ENCODE measurements at places on chromosomes 2 and 18.

- no peak for DNase-seq
Measured at GRCh38 chr2:228768818-228769217, 502.3 kb downstream of the PID1 start.

- no peak for DNase-seq
Measured at GRCh38 chr2:72887032-72887739, at the start of gene SPR. Gene SPR, plus strand, starts transcription at chr2:72887408. Its CDS starts 25 bp downstream, at chr2:72887433.

DNA sequence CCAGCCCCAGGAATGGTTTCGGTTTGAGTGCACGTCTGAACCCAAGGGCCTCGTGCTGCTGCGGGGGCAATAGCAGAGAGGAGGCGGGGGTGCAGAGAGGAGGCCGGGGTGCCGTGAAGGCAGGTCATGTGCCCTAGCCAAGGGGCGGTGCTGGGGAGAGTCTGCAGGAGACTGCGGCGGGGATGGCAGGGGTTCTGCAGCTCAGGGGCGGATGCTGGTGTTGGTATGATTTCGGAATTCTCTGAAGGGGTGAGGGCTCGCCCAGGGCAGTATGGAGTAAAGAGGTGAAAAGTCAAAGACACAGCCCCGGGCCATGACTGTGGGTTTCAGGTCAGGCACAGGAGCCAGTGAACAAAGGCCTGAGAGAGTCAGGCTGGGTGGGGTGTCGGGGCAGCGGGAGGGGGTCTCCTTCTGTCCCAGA, 186.5 kb upstream of the HDAC4 start:
- no peak for DNase-seq

DNA sequence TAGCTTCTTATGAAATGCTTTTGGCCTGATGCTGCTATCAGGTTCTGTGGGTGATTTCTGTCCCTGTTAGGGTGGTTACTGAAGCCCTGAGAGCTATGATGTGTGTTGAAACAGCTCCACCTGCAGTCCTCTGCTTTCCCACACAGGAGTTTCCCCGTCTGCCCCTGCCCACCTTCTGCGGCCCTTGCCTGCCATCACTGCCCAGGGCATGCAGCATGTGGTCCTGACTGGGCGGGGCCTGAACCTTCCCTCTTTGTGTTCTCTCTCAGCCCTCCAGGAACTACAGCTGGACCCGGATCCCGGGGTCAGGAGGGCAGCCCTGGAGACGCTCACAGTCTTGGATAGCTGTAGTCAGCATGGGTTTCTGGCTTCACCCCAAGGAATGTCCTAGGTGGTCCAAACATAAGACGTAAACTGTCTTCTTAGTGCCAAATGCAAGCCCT, 21.4 kb downstream of the HJURP start:
- no peak for DNase-seq

DNA sequence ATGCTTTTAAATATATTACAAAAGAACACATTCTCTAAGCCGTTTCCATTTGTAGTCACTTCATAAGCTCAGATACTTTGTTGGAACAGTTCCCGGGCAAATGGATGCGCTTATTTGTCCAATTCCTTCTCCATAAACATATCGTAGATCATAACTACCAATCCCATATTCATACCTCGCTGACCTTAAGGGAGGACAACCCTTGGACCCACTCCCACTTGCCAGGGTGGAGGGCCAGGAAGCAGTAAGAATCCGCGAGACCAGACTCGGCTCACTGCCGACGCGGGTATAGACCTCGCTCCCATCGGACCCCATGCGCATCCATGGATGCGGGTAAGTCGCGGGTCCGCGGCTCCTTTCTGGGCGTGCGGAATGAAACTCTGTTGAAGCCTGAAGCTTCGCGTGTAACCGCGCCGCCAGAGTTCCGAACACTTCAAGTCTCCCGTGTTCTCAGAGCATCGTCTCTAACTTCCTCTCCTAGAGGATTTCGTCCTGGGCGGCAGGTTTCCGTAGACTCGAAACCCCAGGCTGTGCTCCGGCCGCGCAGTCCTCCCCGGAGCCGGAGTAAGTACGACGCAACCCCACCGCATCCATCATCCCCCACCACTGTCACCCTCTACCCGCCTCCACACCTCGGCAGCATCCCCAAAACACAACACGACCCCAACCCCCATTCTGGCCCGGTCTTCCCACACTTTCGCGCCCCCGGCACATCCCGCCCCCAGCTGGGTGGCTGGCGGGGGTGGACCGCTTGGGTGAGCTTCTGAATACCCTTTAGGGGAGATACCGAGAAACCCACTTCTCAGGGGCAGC, 1.1 kb downstream of the DSC3 start:
- DNase-seq: no peak

DNA sequence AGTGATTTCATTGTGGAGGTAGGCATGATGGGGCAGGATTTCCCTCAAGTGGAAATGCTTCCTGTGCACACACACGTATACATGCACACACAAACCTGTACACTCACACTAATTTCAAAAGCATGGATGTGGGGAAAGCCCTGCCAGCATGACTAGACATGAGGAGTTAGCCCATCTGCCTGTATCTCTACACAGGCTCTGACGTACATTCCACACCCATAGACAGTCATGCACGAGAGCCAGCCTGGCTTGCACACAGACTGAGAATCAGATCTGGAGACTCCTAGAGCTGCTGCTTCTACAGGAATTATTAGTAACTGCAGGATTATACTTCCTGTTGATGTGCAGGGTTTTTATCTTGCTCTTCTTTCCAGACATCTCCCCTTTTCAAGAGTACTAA, 27.3 kb upstream of the NFU1 start:
- DNase-seq: no peak

DNA sequence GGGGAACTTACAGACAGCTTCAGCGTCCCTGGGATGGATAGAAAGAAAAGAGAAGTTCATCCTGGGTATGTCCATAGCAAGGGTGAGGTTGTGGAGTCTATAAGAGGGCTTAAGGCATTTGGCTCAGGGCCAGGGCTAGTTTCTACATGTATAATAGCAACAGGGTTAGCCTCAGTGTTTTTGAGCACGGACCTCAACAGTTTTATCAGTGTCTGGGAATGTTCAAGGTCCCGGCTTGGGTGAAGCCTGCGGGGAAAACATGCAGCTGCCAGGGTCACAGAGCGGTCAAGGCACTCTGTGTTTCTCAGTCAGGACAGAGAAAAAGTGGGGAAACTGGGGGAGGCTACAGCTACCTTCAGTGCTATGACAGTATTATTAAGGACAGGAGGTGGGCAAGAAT, 427.7 kb upstream of the HS6ST1 start:
- no peak for DNase-seq

DNA sequence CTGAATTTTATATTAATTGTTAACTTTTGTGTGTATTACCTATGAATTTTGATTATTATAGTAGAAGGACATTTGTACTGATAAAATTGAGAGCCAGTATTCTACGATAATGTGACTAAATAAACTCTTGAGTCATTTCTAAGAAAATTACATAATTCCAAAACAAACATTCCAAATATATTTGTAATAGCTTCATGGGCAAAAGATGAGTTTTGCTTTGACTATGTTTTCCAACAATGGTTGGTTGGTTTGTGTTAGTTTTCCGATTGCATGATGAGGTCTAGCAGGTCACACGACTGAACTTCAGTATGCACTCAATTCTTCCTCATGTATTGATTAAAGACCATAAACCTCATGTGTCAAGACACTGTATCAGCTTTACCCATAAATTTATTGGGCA, 71.7 kb upstream of the WDR75 start:
- DNase-seq: no peak

GRCh38 chr2:237766340-237766739, 32.2 kb upstream of the RBM44 start:
- DNase-seq: no peak

GRCh38 chr2:138902239-138902871, 122.2 kb upstream of the NXPH2 start:
- no peak for DNase-seq

DNA sequence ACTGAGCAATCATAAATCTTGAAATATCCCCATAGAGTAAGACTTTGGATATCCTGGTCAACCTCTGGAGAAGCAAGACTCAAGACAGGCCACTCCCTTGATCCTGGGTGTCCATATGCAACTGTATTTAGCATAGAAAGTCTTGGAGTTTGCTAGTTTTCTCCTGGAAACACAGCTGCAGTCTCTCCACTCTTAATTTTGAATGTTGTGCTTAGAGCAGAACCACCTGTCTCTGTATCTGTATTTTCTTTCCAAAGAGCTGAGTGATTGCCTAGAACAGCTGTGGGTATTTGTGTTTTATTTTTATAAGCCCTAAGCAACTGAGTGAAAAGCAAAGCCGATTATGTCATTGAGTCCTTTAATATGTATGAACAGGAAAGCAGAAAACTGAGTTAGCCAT, 64.1 kb upstream of the ADAM23 start:
- DNase-seq: no peak

- DNase-seq: no peak
Measured at GRCh38 chr18:44325903-44326635, 354.6 kb upstream of the SETBP1 start.

DNA sequence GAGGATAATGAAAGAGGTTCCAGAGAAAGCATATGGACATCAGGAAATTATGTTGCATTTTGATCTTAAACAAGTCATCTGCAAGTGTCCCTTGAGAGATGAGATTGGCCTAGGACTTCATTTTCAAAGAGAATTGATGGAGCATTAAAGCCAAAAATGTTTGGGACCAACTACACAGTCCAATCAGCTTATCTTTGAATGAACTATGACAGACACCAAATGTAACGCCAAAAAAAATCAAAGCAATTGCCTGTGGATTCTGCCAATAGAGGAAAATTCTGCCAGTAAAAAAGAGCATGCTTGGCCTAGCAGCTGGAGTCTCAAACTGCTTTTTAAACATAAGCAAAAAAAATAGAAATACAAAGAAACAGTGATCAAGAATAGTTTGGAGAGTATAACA, 594.5 kb upstream of the CHAC2 start:
- DNase-seq: no peak

DNA sequence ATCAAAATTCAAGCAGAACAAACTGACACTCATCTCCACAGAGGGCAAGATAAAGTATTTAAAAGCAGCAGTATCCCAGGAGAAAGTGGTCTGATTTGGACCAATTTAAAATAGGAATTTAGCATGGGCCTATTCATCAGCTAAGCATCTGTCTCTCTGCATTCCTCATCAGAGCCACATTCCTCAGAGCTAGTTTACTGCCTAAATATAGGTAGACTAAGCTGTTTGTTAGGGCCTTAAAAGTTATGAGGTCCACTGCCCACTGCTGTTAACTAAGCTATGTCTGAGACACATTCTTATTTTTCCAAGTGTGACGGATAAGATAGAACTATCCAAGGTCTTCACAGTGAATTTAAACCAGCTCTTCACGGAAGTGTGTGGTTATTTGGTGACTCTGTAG, 17.6 kb downstream of the NEB start:
- no peak for DNase-seq

GRCh38 chr2:197606180-197606579, 69.2 kb downstream of the RFTN2 start:
- no peak for DNase-seq

DNA sequence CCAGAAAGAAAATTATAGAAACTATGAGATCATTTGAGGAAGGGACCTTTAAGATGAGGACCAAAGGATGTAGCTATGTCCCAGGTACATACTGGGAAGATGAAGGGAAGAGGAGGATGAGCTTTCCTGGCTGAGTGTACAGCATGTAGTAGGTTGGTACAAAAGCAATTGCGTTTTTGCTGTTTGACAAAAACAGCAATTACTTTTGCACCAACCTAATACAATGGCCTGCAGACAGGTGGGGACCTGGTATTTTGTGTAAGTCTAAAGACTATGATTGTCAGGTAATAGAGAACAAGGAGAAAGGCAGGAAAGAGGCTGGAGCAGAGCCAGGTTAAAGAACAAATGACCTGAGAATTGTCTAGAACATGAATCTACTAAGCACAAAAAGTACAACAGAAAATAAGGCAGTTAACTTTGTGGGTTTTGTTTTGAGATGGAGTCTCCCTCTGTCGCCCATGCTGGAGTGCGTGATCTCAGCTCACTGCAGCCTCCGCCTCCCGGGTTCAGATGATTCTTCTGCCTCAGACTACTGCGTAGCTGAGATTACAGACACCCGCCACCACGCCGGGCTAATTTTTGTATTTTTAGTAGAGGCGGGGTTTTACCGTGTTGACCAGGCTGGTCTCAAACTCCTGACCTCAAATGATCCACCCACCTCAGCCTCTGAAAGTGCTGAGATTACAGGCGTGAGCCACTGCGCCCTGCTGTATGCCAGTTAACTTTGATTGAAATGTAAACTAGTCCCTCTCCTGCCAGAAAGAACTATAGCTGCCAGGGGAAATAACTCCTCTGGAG, 3.2 kb upstream of the TGOLN2 start:
- DNase-seq: no peak

- DNase-seq: no peak
Measured at GRCh38 chr2:170493426-170494097, 221.6 kb upstream of the SP5 start.

GRCh38 chr18:21735452-21736015, 5.1 kb upstream of the MIB1 start:
- no peak for DNase-seq

GRCh38 chr2:218964041-218964771, 4.7 kb downstream of the CDK5R2 start:
- DNase-seq: no peak

DNA sequence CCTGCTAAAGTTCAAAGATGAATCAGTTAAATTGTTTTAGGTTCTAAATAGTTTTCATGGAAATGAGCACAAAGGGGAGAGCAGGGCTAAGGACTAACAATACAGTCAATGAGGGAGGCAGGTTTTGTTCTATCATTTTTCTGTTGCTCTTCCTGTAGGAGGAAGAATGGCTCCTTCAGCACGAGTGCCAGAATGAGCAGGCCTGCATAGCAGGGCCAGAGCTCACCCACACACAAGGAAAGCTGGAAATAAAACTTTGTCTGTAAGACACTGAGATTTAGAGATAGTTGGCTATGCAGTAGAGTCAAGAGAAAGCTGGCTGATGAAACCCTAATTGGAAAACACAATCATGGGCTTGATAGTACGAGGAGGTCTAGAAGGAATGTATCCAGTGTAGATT, 313.3 kb downstream of the MBD2 start:
- DNase-seq: no peak

GRCh38 chr2:146867477-146867986, 977.3 kb upstream of the ACVR2A start:
- no peak for DNase-seq

GRCh38 chr2:217160978-217161973, 301.4 kb upstream of the TNP1 start:
- no peak for DNase-seq

GRCh38 chr2:102755284-102755683, 6.5 kb upstream of the TMEM182 start:
- no peak for DNase-seq

DNA sequence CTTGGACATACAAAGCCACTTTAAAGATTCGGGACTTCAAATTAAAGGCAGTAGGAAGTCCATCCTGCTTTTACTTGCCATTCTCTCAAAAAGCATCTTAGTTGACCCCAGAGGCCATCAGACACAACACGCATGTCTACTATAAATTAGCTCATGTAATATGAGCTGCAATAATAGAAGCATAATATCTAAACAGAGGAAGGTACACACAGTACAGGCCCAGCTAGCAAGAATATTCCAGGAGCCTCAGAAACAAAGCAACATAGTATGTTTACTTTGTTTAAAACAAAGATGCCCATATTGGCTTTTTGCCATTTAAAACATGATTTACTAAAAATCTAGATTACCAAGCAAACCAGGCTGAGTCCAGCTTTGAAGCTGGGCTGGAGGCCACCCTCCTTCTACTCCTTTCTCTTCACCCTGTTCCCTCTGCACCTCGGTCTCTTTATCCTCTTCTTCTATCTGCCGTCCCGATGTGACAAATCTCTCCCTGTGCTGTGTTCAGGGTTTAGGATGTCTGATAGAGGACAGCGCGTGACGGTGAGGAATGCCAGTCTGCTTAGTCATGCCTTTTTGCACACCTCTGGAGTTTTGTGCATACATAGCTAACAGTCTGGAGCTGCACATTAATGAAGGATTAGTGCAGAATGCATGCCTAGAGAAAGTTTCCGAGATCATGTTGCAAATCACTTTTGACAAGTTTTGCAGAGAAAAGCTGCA, 28.2 kb downstream of the DTNA start:
- DNase-seq: no peak
